ENCODE measurements at places on chromosomes 12 and 14.

DNA sequence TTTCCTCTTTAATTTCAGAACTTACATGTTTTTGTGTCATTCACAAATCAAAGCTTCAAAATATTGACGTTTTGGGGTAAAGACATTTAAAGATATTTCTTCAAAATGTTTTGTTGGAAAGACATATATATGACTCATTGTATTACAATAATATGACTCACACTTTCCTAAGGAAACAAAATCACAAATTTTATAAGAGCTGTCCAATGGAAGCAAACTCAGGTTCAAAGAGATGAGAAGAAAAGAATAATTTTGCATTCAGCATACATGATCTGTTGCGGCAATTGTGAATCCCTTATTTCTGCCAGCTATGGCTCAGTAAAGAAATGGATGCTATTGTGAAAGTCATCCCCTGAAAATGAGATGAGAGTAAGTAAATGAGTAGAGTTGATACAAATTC lies 82.7 kb downstream of the GRIP1 start:
- DNase-seq: no peak

DNA sequence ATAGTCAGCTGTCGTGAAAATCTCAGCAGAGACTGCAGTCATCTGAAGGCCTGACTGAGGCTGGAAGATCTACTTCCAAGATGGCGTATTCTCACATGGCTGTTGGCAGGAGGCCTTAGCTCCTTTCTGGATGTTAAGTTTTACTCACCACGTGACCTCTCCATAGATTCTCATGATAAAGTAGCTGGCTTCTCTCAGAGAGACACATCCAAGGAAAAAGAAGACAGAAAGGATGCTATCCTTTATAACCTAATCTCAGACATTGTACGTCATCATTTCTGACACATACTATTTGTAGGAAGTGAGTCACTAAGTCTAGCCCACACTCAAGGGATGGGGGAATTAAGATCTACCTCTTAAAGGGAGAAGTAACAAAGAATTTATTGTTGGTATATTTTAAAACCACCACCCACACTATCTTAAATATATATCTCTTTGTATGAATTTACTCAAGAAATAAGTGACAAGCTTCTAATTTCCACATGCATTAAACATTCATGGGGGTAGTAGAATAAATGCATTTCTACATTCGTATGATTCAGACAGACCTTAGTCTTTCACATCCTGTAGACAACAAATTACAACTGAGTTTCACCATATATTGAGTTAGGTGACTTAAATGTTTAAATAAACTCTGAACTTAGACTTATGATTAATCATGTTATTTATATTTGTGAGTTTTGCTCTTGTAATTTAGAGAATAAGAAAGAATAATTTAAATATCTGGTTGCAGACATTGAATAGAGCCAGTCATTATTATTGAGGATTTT lies 411.0 kb downstream of the LRIG3 start:
- DNase-seq: no peak

DNA sequence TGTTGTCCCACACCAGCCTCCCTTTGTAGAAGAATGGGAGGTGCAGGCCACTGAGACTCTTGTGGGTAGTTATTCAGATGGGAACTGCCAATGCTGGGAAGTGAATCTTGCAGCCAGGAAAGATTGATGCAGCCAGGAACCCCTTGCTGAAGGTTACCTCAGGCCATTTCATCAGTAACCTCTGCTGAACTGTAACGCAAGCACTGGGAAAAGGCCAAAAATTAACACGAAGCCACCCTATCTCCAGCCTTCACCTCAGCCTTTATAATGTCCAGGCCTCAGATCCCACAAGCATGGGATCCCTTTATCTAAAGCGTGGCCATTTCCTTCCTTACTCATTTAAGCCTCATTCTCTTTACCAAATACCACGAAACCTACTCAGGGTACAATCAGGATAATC lies 211.1 kb downstream of the SPTSSA start:
- no peak for DNase-seq

DNA sequence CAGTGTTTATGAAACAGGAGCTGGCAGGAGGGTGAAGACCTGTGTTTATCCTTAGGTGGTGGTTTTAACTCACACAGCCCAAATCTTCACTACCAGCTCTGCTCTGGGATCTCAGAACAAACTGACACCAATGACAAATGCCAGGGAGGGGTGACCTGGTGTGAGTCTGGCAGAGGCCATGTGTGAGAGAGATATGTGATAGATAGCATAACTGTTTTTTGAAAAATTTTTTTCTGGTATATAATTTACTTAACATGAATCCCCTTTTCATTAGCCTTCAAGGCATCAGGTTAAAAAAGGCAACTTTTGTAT lies 51.5 kb downstream of the SLC38A4 start:
- DNase-seq: no peak

GRCh38 chr12:121871467-121871866 lies 12.8 kb upstream of the HPD start:
- DNase-seq: no peak

DNA sequence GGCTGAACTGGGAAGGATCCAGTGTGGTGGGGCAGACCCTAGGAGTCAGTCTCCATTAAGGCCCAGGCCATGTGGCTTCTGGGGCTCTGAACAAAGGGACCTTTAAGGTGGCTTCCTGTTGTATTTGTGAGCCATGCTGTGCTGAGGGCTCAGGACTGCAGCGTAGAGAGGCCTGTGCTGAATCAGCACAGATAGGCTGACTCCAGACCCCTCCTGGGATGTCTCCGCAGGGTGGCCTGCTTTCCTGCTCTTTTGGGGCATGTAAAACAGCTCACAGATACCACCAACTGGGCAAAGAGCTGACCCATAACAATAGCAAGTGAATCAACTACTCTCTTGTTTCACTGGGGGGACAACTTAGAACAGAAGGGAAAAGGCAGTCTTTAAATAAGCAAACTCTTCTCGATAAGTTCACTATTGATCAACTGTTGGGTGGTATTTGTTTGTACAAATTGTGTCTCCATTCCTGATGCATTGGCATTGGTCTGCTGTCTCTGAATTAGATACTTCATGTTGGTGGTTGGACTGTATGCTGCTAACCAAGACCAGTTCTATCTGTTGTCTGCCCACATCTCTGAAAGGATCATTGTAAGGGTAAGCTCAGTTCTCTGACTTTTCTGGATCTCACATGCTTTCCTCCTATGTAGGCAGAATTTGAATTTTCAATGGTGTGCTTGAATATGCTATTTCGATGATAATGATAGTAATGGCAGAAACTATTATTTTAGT lies 71.8 kb downstream of the MYRFL start:
- no peak for DNase-seq

DNA sequence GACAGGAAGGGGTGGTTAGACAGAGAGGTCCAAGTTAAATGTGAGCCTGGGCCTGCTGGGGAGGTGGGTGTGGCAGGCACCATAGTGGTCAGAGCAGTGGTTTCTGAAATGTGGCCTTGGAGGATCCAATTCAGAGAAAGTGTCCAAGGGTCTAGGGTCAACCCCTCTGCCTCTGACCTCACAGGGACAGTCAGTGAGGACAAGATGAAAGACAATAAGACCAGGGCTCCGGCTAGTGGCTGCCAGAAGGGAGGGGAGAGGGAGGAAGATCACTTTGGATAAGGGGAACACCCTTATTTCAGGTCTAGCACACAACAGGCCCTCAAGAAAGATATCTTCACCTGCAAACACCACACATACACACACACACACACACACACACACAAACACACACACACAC lies 335.1 kb downstream of the MED13L start:
- no peak for DNase-seq

Measured in CD4-positive, alpha-beta memory T cell (primary cell).